Aorta (tissue), 5 donors: ENCODE measurements at places on chromosomes 7 and 10. TPM values are rescaled to one million over a fixed set of nuclear protein-coding genes. Genes with fewer than 3 reads are reported as not detected.

DNA sequence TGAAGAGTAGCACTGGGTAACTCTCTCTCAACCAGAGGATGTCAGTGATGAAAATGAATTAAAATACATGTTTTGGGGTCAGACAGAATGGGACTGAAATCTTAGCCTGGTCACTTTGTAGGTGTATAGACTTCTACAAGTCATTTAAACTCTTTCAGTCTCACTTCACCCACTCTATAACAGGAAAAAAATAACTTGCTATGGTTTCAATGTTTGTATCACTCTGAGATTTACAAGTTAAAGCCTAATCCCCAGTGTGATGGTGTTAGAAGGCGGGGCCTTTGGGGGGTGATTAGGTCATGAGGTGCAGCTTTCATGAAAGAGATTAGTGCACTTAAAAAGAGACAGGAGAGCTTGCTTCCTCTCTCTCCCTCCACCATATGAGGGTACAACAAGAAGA is 134.8 kb downstream of the INHBA start:
- H3K4me3 ChIP-seq = no peak overlapping the region
- DNase-seq = no peak
- H3K27ac ChIP-seq = peak overlapping the region; percentile 22
- no peaks in the 10 kb centered on the region for H3K36me3 ChIP-seq
- no peaks in the 10 kb centered on the region for H3K27me3 ChIP-seq

DNA sequence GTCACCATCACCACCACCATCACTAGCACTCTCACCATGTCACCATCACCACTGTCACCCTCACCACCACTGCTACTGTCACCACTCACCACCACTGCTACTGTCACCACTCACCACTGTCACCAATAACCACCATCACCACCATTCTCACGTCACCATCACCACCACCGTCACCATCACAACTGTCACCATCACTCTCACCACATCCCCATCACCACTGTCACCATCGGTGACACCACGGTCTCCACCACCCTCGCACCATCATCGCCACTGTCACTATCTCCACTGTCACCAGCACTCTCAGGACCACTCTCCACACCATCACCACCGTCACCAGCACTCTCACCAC is 130.4 kb downstream of the MAD1L1 start:
- no peak for DNase-seq
- no peak overlapping the region for H3K4me3 ChIP-seq
- H3K36me3 ChIP-seq = no peaks in the 10 kb centered on the region
- H3K27ac ChIP-seq = no peak overlapping the region
- H3K27me3 ChIP-seq = no peaks in the 10 kb centered on the region

- no peaks in the 10 kb centered on the region for H3K4me1 ChIP-seq
- H3K27ac ChIP-seq = no peak overlapping the region
- DNase-seq = no peak
These were observed 3.1 kb upstream of the HOXA4 start for GRCh38 chr7:27133409-27134231.

ZNF804B gene
- not detected for total RNA-seq

- H3K4me3 ChIP-seq = no peak overlapping the region
- no peak for DNase-seq
- H3K27ac ChIP-seq = no peak overlapping the region
- no peaks in the 10 kb centered on the region for H3K27me3 ChIP-seq
- H3K4me1 ChIP-seq = peaks cover 3% of the 10 kb centered on the region
These were observed 67.5 kb upstream of the IGFBP3 start for GRCh38 chr7:45988405-45989057.

AKR1C4 gene
- not detected for total RNA-seq

DNA sequence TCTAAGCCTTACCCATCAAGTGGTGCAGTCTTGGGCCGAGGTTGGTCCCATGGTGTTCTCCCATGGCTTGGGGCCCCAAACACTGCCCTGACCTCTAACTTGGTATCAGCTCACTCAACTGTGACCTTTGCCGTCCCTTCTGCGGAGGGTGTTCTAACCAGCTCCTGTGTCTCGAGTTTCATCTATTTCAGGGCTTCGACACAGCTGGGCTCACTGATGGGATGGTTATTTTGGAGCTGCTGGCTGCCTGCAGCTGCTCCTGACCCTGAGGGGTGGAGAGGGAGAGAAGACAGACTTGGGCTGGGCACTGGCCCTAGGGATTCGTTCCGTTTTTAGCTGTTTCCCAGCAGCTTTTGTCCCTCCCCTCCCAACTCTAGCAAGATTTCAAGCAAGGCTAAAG is 86.9 kb downstream of the NEURL1 start:
- H3K27ac ChIP-seq = no peak overlapping the region
- no peaks in the 10 kb centered on the region for H3K4me1 ChIP-seq
- no peak overlapping the region for H3K4me3 ChIP-seq
- H3K36me3 ChIP-seq = no peaks in the 10 kb centered on the region
- DNase-seq = no peak
